ENCODE measurements at places on chromosomes 1 and 21. TPM values are rescaled to one million over a fixed set of nuclear protein-coding genes. Genes with fewer than 3 reads are reported as not detected.
A peak's percentile ranks its signal among the peaks of the same experiment; 100 is the strongest.

DNA sequence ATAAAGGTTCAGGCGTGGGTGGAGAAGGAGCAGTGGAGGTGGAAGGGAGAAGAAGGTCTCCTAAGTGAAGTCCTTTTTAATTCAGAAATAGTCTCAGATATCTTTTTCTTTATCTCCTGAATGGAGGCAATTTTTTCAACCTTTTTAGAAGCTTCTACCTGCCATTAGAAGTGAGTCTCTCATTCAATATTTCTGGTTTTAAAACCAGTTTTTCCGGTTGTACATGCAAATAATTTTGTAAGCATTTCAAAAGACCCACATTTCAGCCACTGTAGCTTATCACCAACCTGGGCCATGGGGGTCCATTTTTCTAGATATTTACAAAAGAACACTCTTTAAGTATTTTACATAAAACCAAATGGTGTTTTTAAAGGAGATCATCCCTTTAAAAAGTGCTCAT, 1280.2 kb downstream of the NCAM2 start:
- H3K36me3 ChIP-seq, result no peaks in the 10 kb centered on the region
- no peaks in the 10 kb centered on the region for H3K4me1 ChIP-seq
- DNase-seq, result no peak
- H3K4me3 ChIP-seq, result no peak overlapping the region
- no peak overlapping the region for H3K27ac ChIP-seq
- no peaks in the 10 kb centered on the region for H3K27me3 ChIP-seq

DNA sequence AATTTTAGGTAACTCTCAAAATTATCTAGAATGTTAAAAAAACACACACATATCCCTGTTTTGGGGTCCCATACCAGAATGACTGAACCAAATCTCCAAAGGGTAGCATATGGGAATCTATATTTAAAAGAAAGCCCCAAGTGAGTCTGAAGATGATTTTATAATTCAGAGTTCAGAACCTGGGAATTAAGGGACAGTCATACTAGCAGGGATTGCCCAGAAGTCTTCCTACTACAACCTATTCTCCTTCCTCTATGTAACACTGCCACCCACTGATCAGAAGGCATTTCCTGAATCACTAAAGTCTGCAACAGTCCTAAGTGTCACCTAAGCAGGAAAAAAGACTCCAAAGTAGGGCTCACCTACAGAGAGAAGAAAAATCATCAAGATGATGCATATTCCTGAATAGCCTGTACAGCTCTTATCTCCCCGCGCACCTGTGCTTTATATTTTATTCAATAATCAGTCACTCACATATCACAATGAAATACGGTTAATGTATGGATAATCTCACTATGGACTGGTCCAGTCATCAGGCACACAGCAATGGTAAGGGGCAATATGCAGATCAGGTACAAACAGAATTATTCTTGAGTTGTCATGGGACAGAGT, 4.9 kb downstream of the RGS1 start:
- no peak for DNase-seq
- H3K27ac ChIP-seq, result no peak overlapping the region
- H3K4me3 ChIP-seq, result peak overlapping the region; percentile 7
- H3K36me3 ChIP-seq, result peaks cover 24% of the 10 kb centered on the region
- peaks cover 8% of the 10 kb centered on the region for H3K27me3 ChIP-seq
- H3K4me1 ChIP-seq, result peaks cover 39% of the 10 kb centered on the region

Gene CYP4X1
- total RNA-seq, result not detected

Gene RAB42
- 0.34 TPM for total RNA-seq

Gene SUCO
- 28.2 TPM for total RNA-seq

GRCh38 chr1:13775459-13775858, 75.5 kb downstream of the PRDM2 start:
- H3K4me1 ChIP-seq, result peaks cover 8% of the 10 kb centered on the region
- no peak overlapping the region for H3K27ac ChIP-seq

GRCh38 chr1:35788139-35788538, 18.4 kb upstream of the CLSPN start:
- H3K27ac ChIP-seq, result no peak overlapping the region
- no peak for DNase-seq
- no peaks in the 10 kb centered on the region for H3K27me3 ChIP-seq
- H3K4me1 ChIP-seq, result no peaks in the 10 kb centered on the region
- no peaks in the 10 kb centered on the region for H3K36me3 ChIP-seq
- no peak overlapping the region for H3K4me3 ChIP-seq

DNA sequence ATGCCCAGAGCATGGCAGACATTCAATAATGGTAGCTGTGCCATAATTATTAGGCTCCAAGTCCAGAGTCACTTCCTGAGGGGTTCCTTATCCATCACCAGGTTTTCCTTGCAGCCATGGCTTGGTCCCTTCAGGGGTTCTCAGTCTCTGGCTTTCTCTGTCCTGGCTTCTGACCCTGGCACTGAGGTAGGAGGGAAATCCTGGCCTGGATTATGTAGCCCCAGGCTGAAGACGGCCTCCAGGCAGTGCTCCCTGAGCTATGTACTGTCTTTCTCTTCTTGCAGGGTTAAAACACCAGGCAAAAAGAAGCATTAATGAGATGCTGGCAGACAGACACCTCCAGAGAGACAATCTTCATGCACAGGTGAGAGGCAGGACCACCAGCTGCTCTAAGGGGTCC, 9.5 kb upstream of the PADI3 start:
- DNase-seq, result no peak
- H3K4me3 ChIP-seq, result no peak overlapping the region
- H3K36me3 ChIP-seq, result no peaks in the 10 kb centered on the region
- H3K4me1 ChIP-seq, result no peaks in the 10 kb centered on the region
- no peak overlapping the region for H3K27ac ChIP-seq
- H3K27me3 ChIP-seq, result no peaks in the 10 kb centered on the region

- H3K36me3 ChIP-seq, result peaks cover 24% of the 10 kb centered on the region
- no peak for DNase-seq
- no peak overlapping the region for H3K4me3 ChIP-seq
- no peaks in the 10 kb centered on the region for H3K27me3 ChIP-seq
Measured at GRCh38 chr1:8422510-8423268, 104.8 kb downstream of the SLC45A1 start.

- peaks cover 66% of the 10 kb centered on the region for H3K36me3 ChIP-seq
- no peak overlapping the region for H3K4me3 ChIP-seq
Measured at GRCh38 chr1:53792806-53793205, 45.3 kb downstream of the NDC1 start.

Gene SAMD11
- total RNA-seq, result not detected

Gene KCNJ15
- total RNA-seq, result 0.60 TPM

DNA sequence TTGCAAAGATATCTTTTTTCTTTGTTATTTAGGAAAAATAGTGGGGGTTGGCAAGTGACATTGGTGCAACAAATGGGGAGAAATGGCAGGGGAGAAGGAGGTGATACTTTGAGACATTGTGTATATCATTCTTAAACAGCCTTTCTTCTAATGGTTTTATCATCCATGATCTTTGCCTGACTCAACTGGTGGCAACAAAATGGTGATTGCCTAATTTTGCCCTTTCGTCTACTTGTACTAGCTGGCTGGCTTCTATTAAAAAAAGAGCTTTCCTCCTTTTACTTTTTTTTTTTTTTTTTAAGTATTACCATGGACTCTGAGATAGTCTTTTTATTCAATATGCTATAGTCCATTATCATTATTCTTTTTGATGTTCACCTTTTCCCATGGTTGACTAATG, 27.7 kb downstream of the DESI2 start:
- H3K4me1 ChIP-seq, result peaks cover 9% of the 10 kb centered on the region
- no peak for DNase-seq
- H3K27ac ChIP-seq, result no peak overlapping the region

DNA sequence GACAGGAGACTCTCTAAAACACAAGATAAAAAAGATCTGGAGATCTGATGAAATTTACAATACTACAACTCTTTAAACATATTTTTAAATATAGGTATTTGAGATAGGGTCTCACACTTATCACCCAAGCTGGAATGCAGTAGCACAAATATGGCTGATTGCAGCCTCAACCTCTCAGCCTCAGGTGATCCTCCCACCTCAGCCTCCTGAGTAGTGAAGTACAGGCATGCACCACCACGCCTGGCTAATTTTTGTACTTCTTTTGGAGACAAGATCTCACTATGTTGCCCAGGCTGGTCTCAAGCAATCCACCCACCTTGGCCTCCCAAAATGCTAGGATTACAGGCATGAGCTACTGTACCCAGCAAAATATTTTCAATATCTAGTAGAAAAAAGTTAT, 170.0 kb upstream of the NR5A2 start:
- H3K27me3 ChIP-seq, result peaks cover 9% of the 10 kb centered on the region
- no peak overlapping the region for H3K27ac ChIP-seq
- DNase-seq, result no peak
- H3K36me3 ChIP-seq, result no peaks in the 10 kb centered on the region

Gene ATP5PB
- 294 TPM for total RNA-seq

- no peak overlapping the region for H3K4me3 ChIP-seq
- no peaks in the 10 kb centered on the region for H3K27me3 ChIP-seq
Measured at GRCh38 chr1:180294711-180295110, 64.6 kb downstream of the LHX4 start.

DNA sequence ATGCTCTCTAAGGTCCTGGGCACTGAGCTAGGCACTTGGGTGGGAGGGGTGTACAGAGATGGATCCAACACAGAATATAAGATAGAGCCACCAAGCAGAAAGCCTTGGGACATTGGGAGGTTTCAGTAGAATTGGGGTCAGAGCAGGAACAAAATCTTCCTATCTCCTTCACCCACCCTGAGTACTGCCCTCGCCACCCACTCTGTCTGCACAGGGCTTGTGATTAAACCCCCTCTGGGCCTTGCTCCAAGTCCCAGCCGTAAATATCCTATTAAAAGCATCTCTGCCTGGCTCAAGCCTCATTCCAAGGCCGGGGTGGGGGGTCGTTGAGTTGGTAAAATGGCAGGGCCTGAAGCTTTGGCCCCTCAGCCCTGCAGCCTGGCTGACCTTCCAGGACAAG, 166.7 kb downstream of the GRIK3 start:
- no peak for DNase-seq
- no peaks in the 10 kb centered on the region for H3K4me1 ChIP-seq
- H3K27ac ChIP-seq, result no peak overlapping the region

- DNase-seq, result no peak
- H3K27ac ChIP-seq, result no peak overlapping the region
- peaks cover 29% of the 10 kb centered on the region for H3K36me3 ChIP-seq
- no peak overlapping the region for H3K4me3 ChIP-seq
Measured at GRCh38 chr1:202130816-202131522, 8.3 kb downstream of the GPR37L1 start.

Gene S100A7
- total RNA-seq, result not detected

DNA sequence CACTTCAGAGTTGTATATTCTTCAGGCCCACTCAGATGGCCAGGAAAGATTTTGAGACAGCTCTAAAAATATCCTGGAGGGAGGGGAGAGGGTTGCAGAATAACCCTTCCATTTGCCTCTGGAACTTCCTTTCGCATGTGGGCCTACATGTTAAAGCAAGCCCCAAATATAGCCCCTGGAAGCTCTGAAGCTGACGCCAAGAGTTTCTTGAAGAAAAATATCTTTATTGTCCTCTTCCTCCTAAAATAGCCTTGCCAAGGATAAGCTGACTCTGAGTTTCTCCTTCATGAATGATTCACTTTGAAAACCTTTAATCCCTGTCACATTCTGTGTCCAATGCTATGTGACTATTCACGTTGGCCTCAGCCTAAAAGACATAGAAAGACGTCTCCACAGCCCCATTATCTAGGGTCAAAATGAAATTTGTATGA, 6.4 kb downstream of the C1orf116 start:
- H3K27ac ChIP-seq, result no peak overlapping the region
- H3K4me1 ChIP-seq, result peaks cover 15% of the 10 kb centered on the region
- peaks cover 22% of the 10 kb centered on the region for H3K27me3 ChIP-seq

Gene CLCNKA
- not detected for total RNA-seq

Gene ANXA9
- 0.32 TPM for total RNA-seq

DNA sequence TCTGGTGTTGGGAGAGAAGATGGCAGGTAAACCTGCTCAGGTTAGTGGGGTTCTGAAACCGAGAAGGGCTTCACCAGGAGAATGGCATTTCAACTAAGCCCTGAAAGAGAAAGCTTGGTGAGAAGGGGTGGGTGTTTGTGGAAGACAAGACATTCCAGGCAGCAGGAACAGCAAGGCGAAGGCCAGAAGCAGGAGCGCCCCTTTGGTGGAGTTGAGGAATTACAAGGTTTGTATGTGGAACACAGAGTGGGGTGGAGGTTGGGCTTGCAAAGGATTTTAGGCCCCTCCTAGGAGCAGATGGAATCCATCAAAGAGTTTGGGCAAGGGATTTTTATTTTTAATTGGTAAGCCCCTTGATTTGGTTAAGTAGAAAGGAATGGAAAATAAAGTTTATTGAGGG, 24.8 kb upstream of the ELOA start:
- no peaks in the 10 kb centered on the region for H3K27me3 ChIP-seq
- H3K36me3 ChIP-seq, result no peaks in the 10 kb centered on the region
- H3K4me3 ChIP-seq, result no peak overlapping the region
- DNase-seq, result no peak

Gene CLCA4
- total RNA-seq, result not detected

Gene LCE1C
- not detected for total RNA-seq

Gene RGSL1
- not detected for total RNA-seq

DNA sequence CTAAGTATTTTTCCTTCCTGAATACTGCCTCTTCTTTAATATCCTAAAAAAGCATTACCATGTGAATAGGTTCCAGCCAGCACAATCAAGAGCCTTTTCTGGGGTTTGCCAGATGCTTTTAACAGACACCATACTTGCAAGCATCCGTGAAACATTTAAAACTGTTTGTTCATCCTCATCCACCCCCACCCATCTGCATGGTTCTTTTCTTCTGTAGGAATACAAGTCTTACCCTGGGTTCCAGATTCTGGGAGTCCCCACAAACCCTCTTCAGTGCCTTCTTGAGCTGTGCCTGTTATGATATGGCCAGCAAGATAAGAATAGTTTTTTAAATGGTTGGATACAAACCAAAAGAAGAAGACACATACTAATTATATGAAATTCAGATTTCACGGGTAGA, 354.9 kb upstream of the PLXNA2 start:
- H3K27me3 ChIP-seq, result no peaks in the 10 kb centered on the region
- peaks cover 3% of the 10 kb centered on the region for H3K4me1 ChIP-seq
- H3K36me3 ChIP-seq, result no peaks in the 10 kb centered on the region

DNA sequence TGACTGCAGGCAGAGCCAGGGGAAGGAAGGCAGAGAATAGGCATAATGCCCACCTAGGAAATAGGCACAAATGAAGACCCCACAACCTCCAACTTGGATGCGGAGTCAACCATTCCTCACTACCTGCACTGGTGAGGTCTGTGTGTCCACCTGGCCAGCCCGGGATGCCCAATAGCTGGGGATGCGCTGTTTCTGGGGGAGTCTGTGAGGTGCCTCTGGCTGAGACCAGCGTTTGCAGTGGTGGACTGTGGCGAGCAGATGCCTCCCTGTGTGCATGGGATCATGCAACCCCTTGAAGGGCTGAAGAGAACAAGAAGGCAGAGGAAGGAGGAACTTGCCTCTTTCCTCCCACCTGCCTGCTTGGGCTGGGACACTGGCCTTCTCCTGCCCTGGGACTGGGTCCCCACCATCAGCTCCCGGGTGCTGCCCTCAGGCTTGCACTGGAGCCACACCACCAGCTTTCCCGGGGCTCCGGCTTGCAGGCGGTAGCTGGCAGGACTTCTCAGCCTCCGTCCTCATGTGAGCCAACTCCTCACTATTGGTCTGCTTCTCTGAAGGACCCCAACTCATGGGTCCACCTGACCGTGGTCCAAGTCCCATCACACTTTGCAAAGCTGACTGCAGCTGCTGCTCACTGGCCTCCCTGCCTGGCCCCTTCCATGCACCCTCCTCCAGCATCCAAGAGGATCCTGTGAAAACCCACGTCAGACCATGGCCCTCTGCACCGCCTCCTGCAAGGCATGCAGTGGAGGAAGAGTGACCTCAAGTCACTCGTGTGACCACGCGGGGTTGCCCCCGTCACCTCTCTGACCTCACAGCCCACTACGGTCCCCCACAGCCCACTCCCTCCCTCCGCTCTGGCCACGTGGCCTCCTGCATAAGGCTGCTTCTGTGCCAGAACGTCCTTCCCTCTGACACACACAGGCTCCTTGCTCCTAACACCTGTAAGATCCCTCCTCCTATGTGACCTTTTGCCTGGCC, 2.7 kb upstream of the PDE9A start:
- H3K27ac ChIP-seq, result no peak overlapping the region
- H3K27me3 ChIP-seq, result peaks cover 26% of the 10 kb centered on the region
- H3K4me1 ChIP-seq, result peaks cover 8% of the 10 kb centered on the region
